ENCODE measurements at places on chromosomes 7 and 10. TPM values are rescaled to one million over a fixed set of nuclear protein-coding genes. Genes with fewer than 3 reads are reported as not detected.

Gene MDFIC
- total RNA-seq: 22.3 TPM

DNA sequence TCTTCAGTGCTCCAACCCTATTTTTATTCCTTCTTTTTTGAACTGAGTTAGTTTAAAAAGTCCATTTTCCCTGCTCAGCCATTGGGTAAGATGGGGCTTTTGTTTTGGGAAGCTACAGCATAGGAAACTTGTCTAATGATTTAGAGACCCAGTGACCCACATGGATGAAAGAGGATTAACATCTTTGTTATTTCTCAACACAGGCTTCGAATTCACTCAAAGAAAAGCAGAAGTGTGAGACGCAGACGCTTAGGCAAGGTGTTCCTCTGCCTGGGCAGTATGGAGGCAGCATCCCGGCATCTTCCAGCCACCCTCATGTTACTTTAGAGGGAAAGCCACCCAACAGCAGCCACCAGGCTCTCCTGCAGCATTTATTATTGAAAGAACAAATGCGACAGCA, 152.0 kb downstream of the HDAC9 start:
- DNase-seq: no peak

- DNase-seq: no peak
Observed at GRCh38 chr10:74058071-74058470, 60.2 kb downstream of the VCL start.

Gene SCART1
- total RNA-seq: 0.36 TPM

- no peak for DNase-seq
Observed at GRCh38 chr7:34281260-34281659, 375.9 kb downstream of the BMPER start.

GRCh38 chr7:38034062-38034908, 113.8 kb downstream of the EPDR1 start:
- DNase-seq: no peak

DNA sequence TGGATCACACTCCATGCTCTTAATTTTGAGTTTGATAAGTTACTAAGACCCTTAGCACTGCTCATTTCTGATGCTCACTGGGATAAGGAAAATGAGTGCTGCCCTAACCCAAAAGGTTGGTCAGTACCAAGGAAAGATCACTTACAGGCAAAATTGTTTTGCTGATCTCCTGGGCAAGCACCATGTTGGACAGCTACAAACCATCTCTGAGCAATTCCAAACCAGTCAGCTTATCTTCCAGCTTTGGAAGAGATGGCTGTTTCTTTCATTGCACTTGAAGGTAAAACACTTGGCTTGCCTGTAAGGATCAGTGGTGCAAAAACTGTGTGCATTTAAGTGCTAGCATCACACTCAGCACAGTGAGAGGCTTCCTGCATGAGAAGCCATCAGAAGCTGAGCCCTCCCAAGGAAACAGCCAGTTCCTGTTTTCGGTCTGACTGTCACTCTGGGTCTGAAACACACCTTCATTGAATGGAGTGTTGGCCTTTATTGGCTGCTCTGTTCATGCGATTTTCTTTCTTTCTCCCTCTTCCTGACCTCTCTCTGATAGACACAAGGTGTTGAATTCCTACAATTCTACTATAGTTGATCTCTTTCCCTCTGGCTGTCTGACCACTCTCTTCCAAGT, 126.4 kb upstream of the GHITM start:
- no peak for DNase-seq

DNA sequence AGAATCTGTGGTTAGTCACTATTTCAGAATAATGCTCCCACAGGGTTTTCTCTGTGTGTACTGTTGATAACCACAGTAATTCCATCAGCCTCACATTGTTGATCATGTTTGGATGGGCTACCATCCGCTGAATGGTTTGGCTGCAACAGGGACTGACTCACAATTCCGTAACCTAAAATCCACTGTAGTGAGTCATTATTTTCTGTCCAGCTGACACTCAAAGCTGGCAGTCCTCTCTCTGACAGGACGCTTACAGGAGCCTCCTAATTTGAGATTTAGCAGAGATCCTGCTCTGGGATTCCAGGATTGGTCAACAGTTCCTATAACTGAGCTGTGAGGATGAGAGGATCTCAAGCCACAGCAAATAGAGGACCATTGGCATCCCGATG, 32.7 kb downstream of the VWA2 start:
- DNase-seq: no peak

Gene CDHR3
- total RNA-seq: 10.6 TPM

GRCh38 chr10:61621605-61622051, 41.1 kb upstream of the CABCOCO1 start:
- no peak for DNase-seq

DNA sequence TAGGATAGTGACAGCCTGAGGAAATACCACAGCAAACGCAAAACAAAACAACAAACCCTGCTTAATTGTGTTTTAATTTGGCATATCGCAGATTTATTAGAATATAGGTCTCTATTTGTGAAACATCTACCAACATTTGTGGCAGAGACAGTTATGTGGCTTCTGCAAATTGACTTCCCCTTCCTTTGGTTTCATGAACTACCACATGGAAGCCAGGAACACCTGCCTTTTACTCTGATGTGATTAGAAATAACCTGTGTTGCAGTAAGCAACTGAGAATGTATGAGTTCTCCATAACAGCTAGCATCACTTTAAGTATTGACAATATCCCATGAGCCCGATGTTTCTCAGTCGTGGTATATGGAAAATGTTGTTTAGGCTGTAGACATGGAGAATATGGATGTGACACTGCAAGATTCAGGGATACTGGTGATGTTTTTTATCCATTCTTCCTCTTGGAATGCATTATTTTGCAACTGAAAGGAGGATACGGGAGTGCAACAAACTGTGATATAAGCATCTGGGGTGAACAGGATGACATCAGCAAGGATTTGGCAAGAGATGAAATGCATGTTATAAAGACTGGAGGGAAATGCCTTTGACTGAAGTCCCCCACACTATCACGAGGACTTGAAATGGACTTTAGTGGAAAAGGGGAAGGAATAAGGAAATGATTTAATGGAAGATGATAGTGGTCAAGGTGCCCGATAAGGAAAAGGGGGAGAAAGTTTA, 95.9 kb downstream of the CUBN start:
- DNase-seq: no peak

DNA sequence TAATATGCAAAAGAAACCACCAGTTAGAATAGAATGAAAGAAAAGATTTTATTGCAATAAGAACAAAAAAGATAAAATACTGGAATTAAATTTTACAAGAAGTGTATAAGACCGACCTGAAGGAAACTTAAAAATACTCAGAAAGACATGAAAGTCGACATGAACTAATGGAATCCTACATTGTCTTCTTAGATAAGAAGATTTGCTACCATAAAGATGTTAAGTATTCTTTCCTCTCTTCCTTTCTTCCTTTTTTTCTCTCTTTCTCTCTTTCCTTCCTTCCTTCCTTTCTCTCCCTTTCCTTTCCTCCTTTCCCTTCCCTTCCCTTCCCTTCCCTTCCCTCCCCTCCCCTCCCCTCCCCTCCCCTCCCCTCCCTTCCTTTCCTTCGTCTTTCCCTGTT, 6.5 kb downstream of the TAS2R60 start:
- no peak for DNase-seq

GRCh38 chr10:107653832-107654287, 489.4 kb upstream of the SORCS1 start:
- no peak for DNase-seq

DNA sequence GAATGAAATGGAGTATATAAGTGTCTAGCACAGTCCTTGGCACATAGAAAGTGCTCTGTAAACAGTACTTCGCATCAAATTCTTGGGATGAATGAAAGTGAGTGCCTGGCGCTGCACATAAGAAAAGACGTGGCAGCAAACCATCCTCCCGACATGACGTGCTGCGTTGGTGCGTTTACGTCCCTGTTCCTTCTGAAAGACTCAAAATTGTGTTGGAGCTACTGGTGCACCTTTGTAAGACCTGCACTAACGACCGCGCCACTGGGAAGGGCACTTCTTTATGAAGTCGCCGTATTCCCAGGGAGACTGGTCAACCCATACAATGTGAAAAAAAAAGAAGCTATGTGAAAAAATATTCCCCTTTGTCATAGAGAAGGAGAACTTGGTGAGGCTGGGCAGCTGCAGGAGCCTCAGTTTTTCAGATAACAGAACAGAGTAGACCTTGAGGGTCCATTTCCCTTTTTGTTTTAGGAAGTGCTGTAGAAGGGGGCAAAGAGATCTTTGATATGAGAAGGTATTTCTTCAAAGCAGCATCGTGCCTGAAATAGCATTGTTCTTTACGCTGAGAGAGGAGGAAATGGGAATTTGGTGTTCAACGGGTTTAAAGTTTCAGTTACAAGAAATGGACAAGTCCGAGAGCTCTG, 91.7 kb downstream of the PTPRE start:
- DNase-seq: no peak

- DNase-seq: no peak
Observed at GRCh38 chr7:134710511-134710853, 63.8 kb downstream of the BPGM start.

Gene MBL2
- total RNA-seq: not detected

- DNase-seq: no peak
Observed at GRCh38 chr7:100342765-100343164, 15.2 kb upstream of the PILRB start.

DNA sequence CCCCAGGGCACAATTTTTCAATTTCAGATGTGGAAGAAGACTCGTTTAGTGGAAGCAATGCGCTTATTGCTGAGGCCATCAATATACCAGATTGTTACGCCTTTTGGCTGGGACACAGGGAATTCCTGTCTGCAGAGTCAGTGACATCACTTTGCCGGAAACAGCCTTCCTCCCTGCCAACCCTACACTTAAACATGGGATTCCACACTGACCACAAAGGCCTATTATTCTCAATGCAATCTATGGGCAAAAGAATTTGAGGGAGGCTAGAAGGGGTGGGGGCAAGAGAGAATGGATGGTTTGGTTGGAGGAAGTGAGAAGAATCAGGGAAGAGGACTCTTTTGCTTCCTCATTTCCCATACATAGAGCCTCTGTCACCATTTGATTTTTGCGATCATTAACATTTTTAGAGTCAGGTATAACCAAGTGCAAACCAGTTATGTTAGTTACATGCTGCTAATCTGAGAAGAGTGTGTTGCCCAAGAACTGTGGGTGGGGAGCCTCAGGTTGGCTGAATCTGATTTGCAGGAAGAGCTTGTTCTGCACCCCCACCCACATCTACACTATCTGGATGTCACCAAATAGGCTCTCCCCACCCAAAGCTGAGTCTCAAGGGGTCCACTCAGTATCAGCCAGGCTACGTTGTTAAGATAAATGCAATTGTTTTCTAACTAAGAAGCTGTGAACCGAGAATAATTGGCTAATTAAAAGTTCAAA, 58.2 kb downstream of the ENTPD1 start:
- DNase-seq: no peak

DNA sequence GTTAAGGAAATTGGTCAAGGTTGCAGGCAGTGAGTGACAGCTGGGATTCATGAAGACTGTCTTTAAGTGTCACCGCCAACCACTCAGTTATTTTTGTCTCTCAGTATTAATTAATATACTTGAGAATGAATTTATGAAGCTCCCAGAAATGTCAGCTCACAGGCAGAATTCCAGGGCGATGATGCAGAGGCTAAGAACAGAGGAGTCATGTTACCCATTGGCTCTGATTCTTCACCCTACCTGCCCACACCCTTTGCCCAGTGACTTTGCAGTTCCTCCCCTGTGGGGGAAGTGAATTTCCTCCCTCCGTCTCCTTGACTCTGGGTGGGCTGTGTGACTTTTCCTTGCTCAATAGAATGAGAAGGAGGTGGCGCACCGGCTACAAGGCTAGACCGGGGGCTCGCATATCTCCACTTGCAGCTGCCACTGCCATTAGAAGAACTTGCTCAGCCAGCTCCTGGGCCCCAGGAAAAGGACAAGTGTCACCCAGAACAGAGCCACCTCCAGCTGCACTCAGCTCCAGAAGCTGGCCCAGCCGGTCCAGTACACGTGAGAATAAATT, 157.1 kb upstream of the PRKCQ start:
- DNase-seq: no peak

DNA sequence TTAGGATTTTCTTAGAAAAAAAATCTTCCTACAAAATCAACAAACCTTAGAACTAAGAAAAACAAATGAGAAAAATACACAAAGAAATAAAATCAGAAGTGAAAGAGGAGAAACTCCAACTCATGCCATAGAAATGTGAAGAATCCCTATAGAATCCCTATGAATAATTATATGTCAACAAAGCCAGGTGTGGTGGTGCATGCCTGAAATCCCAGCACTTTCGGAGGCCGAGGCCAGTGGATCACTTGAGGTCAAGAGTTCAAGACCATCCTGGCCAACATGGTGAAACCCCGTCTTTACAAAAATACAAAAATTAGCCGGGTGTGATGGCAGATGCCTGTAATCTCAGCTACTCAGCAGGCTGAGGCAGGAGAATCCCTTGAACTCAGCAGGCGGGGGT, 27.1 kb downstream of the ACSM6 start:
- no peak for DNase-seq

DNA sequence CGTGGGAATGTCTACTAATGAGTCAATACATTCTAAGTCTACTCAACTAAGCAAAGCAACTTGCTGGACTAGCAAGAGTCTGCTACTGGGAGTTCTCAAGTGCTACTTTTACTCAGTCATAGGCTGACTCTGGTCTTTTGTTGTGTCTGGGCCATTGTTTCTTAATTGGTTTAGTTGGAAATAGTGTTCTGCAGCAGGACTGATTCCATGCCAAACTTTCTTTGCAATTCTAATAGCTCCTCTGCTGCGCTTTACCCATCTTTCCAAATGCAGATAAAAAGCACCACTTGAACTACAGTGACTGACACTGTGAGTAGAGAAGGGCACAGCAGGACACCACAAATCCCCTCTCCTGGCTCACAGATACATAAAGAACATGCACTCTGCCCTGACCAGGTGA, 125.7 kb downstream of the CD36 start:
- DNase-seq: no peak

DNA sequence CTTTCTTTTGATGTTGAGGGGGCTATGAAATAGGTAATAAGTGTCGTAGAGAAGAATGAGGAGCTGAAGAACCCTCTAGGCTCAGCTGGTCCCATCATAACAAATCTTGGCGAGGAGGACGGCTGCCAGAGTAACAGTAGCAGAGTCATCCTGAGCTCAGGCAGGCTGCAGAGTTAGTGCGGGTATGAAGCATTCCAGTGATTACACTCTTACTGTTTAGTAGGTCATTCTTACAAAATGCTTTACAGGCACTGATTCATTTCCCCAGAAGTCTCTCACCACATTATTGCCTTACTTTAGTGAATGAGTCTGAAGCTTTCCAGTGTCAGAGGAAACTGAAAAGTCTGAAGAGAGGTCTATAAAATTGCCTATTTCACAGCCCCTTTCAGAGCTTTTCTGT, 43.9 kb upstream of the GPR158 start:
- DNase-seq: no peak

Gene CRHR2
- 0.38 TPM for total RNA-seq

Gene HOXA7
- total RNA-seq: not detected

Gene ARHGEF35
- total RNA-seq: 6.1 TPM

- DNase-seq: no peak
Observed at GRCh38 chr7:71286336-71286735, 154.4 kb downstream of the GALNT17 start.

- DNase-seq: no peak
Observed at GRCh38 chr7:4028221-4028620, 653.9 kb upstream of the FOXK1 start.

Gene GPR141
- not detected for total RNA-seq

- no peak for DNase-seq
Observed at GRCh38 chr10:37478381-37478780, 353.0 kb downstream of the ANKRD30A start.
